Hindlimb muscle (tissue), 1 donor: ENCODE measurements at places on chromosomes 6 and 20. TPM values are rescaled to one million over a fixed set of nuclear protein-coding genes. Genes with fewer than 3 reads are reported as not detected.

DNA sequence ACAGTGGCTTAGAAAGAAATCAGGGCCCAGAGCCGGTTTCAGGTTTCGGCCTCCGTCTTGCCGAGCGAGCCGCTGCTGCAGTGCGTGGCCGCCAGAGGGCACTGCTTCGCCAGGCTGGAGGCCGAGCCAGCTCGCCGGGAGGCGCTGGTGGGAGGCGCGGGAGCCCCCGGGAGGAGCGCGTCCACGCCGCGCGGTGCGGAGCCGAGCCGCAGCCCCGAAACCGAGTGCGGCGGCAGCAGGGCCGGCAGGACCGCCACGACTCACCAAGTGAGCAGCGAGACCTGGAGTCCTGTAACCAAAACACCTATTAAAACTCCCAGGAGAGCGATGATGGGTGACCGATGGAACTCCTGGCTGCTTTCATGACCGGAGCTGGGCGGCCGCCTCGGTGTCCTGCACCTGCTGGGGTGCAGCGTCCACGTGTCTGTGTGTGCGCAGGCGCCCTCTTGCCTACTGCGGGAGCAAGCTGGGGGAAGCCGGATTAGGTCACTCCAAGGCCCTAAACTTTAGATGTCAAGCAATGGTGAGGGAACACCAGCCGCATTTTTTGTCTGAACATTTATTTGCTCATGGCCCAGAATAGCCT lies 186.9 kb upstream of the UST start:
- DNase-seq: peak; percentile 88

EBF4 gene
- 6.9 TPM for polyA plus RNA-seq

DNA sequence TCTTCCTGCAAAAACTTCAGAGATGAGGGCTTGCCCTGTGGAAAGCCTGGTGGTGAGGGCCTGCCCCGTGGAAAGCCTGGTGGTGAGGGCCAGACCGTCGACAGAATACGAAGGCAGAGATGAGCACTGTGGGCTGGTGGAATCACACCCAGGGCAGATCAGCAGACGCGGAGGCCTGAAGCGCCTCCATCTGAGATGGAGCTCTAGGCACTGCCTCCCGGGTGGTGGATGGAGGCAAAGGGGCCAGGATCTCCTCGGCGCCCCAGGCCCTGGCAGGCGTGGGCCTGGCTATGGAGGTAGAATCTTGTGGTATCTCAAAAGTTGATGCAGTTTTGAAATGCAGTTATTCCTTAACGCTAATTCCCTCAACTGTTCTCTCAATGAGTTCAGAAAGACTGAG lies 104.8 kb downstream of the PSMB1 start:
- DNase-seq: no peak

CCND3 gene
- 91.3 TPM for polyA plus RNA-seq

DNA sequence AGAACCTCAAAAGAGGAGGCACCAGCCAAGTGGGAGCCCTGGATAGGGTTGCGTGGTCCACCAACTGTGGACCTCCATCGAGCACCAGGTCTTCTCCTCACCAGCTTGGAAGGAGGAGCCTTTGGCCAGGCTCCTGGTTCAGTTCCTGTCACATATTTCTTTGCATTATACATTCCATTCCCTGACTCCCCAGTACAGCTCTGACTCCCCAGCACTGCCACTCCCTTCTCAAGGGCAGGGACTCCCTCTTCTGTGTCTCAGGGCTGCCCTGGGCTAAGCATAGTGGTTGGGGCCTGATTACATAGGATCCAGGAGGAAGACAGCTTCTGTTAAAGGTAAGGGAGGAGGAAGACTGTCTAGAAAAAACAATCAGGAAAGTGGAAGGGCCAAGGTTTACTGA lies 91.1 kb downstream of the MRPL14 start:
- no peak for DNase-seq

PPARD gene
- polyA plus RNA-seq: 26.7 TPM

PDE7B gene
- polyA plus RNA-seq: 7.1 TPM

- no peak for DNase-seq
Observed at GRCh38 chr6:30711758-30712380, 5.2 kb downstream of the MDC1 start.

- no peak for DNase-seq
Observed at GRCh38 chr6:10416863-10417641, 2.2 kb upstream of the TFAP2A start.

GRCh38 chr6:16108419-16108818 lies 20.5 kb upstream of the MYLIP start:
- no peak for DNase-seq

GRCh38 chr6:89243331-89243629 lies 26.1 kb upstream of the GABRR1 start:
- no peak for DNase-seq

DNA sequence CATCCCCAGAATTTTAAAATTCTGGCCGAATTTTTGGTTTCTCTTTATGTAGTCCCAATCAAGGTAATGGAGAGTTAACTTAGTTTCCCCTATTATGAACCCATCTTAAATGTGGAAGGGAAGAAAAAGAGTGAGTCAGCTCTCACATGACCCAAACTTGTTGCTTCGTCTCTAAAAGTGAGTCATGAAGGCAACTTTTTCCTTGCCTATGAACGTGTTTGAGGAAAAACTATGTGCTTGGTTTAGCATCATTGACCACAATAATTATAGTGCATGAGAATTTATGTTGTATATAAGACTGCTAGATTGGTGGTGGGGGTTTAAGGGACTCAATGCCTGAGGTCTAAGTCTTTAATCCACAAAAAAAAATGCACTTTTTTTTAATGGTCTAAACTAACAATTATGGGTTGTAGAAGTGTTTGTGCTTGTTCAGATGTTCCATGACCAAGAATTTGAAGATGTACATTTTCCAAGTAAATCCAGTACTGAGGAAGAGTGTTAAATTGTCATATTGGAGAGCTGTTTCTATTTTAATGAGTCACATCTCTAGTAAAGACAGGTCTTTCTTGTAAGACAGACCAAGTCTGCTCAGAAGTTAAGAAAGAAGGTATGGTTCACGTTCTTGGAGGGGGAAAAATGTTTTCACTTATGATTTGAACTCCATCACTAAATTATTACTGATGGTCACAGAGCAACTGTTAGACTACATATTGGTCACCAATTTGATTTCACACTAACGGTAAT lies 409.9 kb upstream of the MARCKS start:
- DNase-seq: no peak

NKAIN4 gene
- 53.5 TPM for polyA plus RNA-seq
